ENCODE measurements at places on chromosomes 7 and 10. TPM values are rescaled to one million over a fixed set of nuclear protein-coding genes. Genes with fewer than 3 reads are reported as not detected.

ENTPD7 gene
- total RNA-seq = 7.1 TPM

ZNF488 gene
- total RNA-seq = 0.45 TPM

ARID5B gene
- 42.7 TPM for total RNA-seq

KNDC1 gene
- total RNA-seq = 0.15 TPM

TAS2R3 gene
- total RNA-seq = not detected

HGF gene
- 30.3 TPM for total RNA-seq

UBE2D1 gene
- total RNA-seq = 10.4 TPM

PIP gene
- not detected for total RNA-seq

GDF2 gene
- total RNA-seq = not detected

HOXA3 gene
- total RNA-seq = 2.9 TPM

RAPGEF5 gene
- total RNA-seq = 0.15 TPM

RPA3 gene
- 64.9 TPM for total RNA-seq

TLX1 gene
- not detected for total RNA-seq

CELF2 gene
- total RNA-seq = 1.7 TPM

GPR15LG gene
- not detected for total RNA-seq

CTBP2 gene
- 52.6 TPM for total RNA-seq

C10orf67 gene
- not detected for total RNA-seq

BLOC1S2 gene
- 24.0 TPM for total RNA-seq

CCDC7 gene
- total RNA-seq = 1.8 TPM

PTPRN2 gene
- total RNA-seq = 0.74 TPM

DNAJC30 gene
- 6.2 TPM for total RNA-seq

GPC2 gene
- 1.8 TPM for total RNA-seq

NUDT13 gene
- total RNA-seq = 2.1 TPM

DOCK1 gene
- 21.0 TPM for total RNA-seq

CPED1 gene
- 30.4 TPM for total RNA-seq

DNAH11 gene
- under 0.01 TPM for total RNA-seq

ANKRD1 gene
- total RNA-seq = 6.5 TPM

CTAGE8 gene
- total RNA-seq = not detected

BAIAP2L1 gene
- total RNA-seq = 2.5 TPM

PIK3CG gene
- not detected for total RNA-seq

GNG11 gene
- 15.8 TPM for total RNA-seq

ST8SIA6 gene
- total RNA-seq = 0.67 TPM

FXYD4 gene
- not detected for total RNA-seq

CDK1 gene
- total RNA-seq = 80.5 TPM

CYP2C19 gene
- not detected for total RNA-seq

ZNF487 gene
- total RNA-seq = 1.9 TPM

PPP1R3A gene
- not detected for total RNA-seq

TMEM213 gene
- total RNA-seq = not detected

GRM8 gene
- not detected for total RNA-seq

HOXA9 gene
- 1.5 TPM for total RNA-seq

PTPN20 gene
- total RNA-seq = 0.45 TPM

PRLHR gene
- total RNA-seq = not detected

GSTO2 gene
- total RNA-seq = 7.6 TPM

MUC3A gene
- total RNA-seq = not detected

GCK gene
- total RNA-seq = 0.74 TPM

FAM25C gene
- not detected for total RNA-seq

STEAP4 gene
- 0.17 TPM for total RNA-seq

SFMBT2 gene
- total RNA-seq = 1.7 TPM

ELN gene
- 4.2 TPM for total RNA-seq

C7orf33 gene
- not detected for total RNA-seq
